NCI-H1436 treated with DMSO at 0.1 percent for 48 hours (cell line): ENCODE measurements at places on chromosomes 5 and 9.

DNA sequence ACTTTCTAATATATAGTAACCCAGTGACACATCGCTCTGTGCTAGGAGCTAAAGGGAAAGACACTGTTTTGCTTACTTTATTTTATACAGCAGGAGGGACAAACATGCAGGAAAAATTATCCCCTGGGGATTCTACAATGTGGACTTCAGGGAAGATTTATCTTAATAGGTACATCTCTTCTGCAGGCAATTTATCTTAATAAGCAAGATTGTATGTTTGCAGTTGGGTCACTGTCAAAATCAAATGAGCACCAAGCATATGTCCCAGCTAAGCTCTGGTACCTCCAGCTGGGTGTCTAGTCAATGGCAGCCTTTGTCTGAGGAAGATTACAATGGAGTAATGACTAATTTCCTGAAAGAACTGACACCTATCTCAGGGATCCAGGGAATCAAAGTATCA, 309.9 kb upstream of the PANK3 start:
- DNase-seq, result no peak

- no peak for DNase-seq
Observed at GRCh38 chr5:97538912-97539311, 355.9 kb upstream of the RIOK2 start.

GRCh38 chr5:58491216-58491892, at the start of gene GAPT:
Gene GAPT (plus strand): TSS chr5:58491435. CDS start chr5:58494537, 3,102 bp downstream.
- DNase-seq, result no peak

GRCh38 chr9:71747576-71747975, 20.7 kb downstream of the CEMIP2 start:
- DNase-seq, result no peak

DNA sequence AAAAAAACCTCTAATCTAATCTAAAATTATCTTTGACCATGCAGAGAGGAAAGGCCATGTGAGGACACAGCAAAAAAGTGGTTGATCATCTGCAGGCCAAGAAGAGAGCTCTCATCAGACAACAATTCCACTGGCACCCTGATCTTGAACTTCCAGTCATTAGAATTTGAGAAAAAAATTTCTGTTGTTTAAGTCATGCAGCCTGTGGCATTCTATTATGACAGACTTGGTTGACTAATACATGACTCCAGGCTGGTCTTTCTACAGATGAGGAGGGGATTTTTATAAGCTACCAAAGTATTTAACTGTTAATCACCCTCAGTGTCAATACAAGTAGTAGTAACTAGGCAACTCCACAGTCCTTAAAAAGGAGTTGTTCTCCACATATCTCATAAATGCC, 358.5 kb upstream of the RGMB start:
- no peak for DNase-seq

GRCh38 chr5:82325155-82325554, 47.0 kb upstream of the RPS23 start:
- DNase-seq, result no peak

- DNase-seq, result no peak
Observed at GRCh38 chr5:65105301-65105700, 336.6 kb downstream of the CWC27 start.

- no peak for DNase-seq
Observed at GRCh38 chr5:166881802-166882201, 1409.6 kb upstream of the WWC1 start.

DNA sequence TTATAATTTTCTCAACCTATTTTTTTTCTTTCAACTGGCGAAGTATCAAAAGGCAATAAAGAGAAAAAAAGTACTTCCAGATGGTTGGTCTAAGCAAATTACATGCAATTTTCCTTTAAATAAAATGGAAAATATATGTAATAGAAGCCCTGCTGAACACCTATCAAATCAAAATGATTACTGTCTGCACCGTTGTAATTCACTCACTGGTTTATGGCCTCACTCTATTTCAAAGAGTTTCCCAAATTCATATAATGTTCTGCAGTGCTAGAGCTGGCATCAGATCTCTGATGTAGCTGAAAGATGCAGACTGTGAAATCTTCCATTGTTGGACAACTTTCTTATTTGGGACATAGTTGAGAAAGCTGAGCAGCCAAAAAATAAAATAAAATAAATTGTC, 130.3 kb downstream of the SEMA5A start:
- DNase-seq, result no peak

- no peak for DNase-seq
Observed at GRCh38 chr5:999724-1000123, 8.9 kb upstream of the NKD2 start.

GRCh38 chr5:121816164-121816563, 35.5 kb upstream of the FTMT start:
- DNase-seq, result no peak

DNA sequence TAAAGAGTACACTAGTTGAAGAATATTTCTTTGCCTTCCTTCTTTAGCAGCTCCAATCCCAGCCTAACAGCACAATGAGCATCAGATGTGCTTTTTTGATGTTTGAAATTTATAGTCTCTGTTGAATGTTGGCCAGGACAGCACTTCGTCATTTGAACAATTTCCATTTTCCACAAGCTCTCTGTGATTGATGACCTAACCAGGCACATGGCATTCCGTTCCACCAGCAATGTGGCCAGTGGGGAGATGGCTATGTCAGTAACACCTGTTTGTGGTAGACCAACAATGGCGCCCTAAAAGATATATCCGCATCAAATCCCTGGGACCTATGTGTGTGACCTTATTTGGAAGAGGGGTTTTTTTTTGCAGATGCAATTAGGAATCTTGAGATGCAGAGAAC, 66.8 kb downstream of the PALM2AKAP2 start:
- no peak for DNase-seq

DNA sequence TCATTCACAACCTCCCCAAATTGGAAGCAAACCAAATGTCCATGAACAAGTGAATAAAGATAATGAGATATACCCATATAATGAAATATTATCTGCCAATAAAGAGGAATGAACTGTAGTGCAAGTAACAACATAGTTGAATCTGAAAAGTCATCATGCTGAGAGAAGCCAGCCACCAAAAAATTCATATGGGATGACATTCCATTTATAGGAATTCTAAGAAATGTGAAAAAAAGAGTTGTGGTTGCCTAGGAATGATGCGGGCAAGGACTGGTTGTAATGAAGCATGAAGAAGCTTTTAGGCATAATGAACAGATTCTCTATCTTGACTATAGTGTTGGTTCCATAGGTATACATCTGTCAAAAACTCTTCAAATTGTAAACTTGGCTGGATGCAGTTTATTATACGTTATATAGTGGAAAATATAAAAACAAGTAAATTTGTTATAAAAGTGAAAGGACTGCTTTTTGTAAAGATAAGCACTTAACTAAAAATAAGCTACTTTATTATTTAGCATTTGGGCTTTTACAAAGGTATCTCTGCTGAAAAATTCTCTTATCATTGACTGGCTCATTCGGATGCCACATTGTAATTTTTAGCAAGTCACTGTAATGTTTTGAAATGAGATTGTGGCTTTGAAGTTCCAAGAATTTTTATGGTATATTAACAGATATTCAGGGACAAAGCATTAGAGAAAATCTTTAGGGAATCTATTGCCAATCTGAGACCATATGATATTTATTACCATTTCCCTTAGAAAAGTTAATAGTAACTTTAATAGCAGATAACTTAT, 21.2 kb upstream of the TTC23L start:
- DNase-seq, result no peak

- DNase-seq, result no peak
Observed at GRCh38 chr5:97534166-97534565, 351.1 kb upstream of the RIOK2 start.

- no peak for DNase-seq
Observed at GRCh38 chr9:98709968-98710965, 1.5 kb upstream of the GABBR2 start.

- peak; percentile 18 for DNase-seq
Observed at GRCh38 chr9:69546265-69546664, 125.9 kb downstream of the APBA1 start.

- DNase-seq, result no peak
Observed at GRCh38 chr5:102801371-102801770, 46.3 kb downstream of the PAM start.

DNA sequence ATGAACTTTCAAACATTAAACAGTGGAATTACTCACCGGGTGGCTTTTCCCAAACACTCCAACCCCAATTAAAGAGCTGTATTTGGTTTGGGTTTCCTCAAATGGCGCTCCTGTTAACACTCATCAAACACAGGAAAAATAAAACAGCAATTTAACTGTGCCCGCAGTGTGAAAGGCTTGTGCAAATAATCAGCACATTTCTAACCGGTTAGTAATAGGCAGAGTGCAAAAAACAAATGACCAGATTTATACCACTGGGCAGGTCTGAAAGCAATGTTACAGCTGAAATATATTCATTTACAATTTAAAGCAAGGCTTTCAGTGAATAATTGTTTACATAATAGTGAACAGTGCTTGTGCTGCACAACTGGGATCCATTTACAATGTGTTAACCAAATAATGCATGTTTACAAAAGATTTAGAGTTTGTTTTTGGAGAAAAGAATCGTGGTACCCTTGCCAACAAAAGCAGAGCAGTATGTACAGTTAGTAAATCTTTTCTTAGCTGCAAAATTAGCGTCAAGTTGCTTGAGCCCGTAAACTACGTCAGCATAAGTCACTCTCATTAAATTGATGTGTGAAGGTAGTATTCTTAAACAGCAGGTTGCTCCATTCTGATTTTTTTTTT, 662.9 kb upstream of the ZNF608 start:
- DNase-seq, result peak; percentile 94

DNA sequence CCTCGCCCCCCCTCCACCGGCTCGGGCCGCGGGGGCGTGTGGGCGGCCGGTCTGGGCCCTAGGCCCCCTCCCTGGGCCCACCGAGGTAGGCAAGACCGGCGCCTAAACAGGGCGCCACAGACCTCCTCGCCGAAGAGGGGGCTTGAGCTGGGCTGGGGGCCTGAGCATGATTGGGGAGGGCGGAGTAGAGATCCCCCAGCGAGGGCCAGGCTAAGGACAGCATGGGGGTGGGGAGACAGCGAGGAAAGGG, 108.9 kb downstream of the PSD2 start:
- no peak for DNase-seq

DNA sequence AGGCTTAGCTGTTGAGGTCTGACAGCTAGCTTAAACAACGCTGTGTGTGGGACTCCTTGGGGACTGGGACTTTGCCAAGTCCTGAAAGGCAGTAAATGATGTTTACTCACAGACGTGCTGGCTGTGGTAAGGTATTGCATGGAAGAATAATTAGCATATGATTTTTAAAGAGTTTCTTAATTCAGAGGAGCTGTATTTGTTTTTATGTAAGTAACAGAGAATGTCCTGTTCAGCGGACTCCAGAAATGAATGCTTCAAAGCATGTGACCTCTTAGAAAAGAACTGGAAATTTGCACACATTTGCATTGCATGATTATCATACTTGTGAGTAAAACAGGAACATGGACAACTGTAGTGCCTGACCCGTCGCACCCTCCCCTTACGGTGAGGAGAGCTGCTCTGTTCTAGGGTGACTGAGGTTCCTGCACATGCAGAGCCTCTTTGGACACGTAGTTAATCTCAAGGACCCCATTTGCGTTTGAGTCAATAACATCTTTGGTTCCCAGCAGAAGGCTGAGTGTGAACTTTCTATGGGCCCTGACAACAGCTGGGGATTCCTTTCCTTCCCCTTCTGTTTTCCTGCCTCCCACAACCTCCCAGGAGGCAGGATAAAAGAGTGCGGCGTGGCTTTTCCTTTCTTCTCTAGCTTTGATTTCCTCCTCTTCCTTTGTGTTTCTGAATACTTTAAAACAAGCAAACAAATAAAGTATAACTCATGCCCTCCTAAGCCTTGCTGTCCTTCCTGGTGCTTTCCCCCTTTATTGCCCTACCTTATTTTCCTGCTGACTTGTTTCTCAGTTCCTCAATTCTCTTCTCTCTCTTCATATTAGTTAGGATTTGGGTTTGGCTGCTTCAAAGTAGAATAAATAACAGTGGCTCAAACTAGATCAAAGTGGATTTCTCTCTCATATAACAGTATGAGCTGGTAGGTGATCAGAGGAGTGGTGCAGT, 157.2 kb upstream of the CD180 start:
- DNase-seq, result peak; percentile 80

DNA sequence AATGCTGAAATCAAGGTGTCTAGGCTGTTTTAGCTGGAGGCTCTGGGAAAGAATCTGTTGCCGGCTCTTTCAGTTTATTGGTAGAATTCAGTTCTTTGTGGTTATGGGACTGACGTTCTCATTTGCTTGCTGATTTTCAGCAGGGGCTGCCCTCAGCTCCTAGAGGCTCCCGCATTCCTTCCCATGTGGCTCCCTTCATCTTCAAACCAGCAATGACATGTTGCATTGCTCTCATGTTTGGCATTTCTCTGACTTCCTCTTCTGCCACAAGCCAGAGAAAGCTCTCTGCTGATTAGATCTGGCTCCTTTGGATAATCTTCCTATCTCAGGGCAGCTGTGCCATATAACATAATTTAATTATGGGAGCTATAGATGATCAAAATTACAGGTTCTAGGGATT, 360.3 kb downstream of the LRRC70 start:
- DNase-seq, result no peak

GRCh38 chr5:167208911-167209310, 1082.5 kb upstream of the WWC1 start:
- no peak for DNase-seq

- DNase-seq, result no peak
Observed at GRCh38 chr9:92640398-92641091, 29.4 kb downstream of the IPPK start.

GRCh38 chr9:138045541-138046490, 168.2 kb downstream of the CACNA1B start:
- no peak for DNase-seq

GRCh38 chr5:117100176-117100575, 525.6 kb upstream of the SEMA6A start:
- DNase-seq, result no peak

- no peak for DNase-seq
Observed at GRCh38 chr5:61256474-61256873, 75.6 kb upstream of the ZSWIM6 start.

GRCh38 chr5:150918613-150919012, 13.8 kb upstream of the ZNF300 start:
- no peak for DNase-seq

DNA sequence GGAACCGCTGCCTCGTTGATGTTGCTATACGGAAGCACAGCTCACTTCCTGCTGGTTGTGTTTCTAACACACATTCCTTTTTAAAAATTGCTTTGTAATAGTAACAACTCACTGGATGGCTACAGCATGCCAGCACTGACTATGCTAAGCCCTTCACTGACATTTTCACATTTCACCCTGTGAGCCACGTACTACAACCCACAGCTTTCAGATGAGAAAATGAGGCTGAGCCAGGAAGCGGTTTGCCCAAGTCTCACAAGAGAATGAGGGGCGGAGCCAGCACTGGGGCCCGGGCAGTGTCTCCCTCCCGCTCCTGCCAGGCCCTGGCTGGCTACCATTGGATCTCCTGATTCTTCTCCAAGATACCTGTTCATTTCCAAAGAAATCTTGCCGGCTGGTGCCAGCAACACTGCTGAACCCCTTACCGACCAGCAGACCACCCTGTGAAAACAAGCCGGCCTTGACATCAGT, 38.3 kb downstream of the FAM78A start:
- peak; percentile 29 for DNase-seq

GRCh38 chr9:122819326-122819725, 9.1 kb downstream of the PDCL start:
- no peak for DNase-seq
